Hindlimb muscle (tissue), 1 donor: ENCODE measurements at places on chromosomes 1 and 21.

- DNase-seq = no peak
Measured at GRCh38 chr1:171965777-171966176, 124.5 kb downstream of the DNM3 start.

- no peak for DNase-seq
Measured at GRCh38 chr1:21084111-21084810, 92.4 kb downstream of the EIF4G3 start.

DNA sequence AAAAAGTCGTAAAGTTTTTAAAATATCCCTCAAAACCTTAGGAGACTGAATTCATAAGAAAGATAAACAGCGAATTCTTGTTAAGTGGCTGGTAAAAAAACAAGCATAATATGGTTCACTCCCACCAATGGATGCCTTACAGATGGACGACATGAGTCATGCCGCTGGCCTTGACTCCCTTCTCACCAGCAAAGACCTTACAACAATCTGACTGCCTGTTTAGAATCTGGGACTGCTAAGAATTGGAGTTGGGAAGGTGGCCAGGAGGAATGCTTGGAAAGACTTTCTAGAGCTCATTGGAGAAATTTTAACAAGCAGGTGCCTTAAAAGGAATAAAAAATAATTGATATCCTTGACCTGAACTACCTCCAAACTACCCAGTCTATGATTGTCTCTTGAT lies 206.9 kb upstream of the FMN2 start:
- DNase-seq = peak; percentile 36

- no peak for DNase-seq
Measured at GRCh38 chr1:158126425-158126824, 54.3 kb upstream of the CD1D start.

- DNase-seq = no peak
Measured at GRCh38 chr1:17958704-17959103, 148.9 kb upstream of the IGSF21 start.

DNA sequence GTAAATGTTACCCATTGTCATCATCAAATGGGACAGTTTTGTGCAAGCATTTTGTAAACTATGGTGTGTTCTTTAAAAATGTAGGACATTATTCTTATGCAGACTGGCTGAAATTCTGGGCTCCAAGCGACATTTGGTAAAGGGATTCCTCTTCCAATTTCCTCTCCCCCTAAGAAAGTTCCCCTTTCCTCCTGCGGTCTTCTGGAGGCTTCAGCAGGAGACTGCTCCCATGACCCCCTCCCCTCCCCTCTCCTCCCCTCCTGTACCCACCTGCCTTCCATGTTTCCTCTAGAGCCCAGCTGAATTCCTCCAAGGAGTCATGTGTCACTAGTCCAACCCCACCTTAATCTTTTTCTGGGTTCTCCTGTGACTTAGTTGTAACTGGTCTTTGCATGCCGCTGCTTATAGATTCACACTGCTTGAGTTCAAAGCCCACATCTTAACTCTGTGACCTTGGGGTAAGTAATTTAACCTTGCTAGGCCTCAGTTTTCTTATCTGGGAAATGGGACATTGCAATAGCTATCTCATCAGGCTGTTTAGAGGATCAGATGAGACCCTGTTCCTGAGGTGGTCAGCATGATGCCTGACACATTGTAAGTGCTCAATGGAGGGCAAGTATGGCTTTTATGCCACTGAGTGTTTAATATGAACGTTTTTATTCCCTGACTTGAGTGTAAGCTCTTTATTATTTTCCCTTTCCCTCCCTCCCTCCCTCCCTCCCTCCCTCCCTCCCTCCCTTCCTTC lies 69.9 kb upstream of the WDR26 start:
- no peak for DNase-seq

DNA sequence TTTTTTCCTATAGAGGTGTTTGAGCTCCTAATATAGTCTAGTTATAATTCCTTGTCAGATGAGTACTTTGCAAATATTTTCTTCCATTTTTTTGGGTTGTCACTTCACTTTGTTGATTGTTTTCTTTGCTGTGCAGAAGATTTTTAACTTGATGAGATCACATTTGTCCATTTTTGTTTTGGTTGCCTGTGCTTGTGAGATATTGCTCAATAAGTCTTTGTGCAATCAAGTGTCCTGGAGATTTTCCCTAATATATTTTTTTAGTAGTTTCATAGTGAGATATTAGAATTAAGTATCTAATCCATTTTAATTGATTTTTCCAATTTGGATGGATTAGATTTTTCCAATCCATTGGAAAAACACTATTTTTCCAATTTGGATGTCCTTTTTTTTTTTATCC lies 1395.5 kb downstream of the PLA2G4A start:
- DNase-seq = no peak

DNA sequence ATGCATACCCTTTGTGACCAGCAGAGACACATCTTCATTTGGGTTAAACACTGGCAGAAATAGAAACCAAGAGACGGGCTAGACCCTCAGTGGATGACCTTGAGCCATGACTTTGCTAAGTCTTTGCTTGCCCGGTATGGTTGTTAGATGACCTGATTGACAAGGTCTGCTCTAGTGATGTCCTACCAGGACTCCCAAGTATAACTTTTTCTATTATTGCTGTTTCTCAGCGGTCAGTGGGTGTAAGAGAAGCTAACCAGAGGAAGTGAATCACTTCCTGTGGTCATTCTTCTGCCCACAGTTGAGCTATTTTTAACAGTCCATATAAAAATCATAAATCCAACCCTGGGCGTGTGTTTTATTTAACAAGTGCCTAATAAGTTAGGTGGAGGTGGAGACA lies 126.2 kb upstream of the ETS2 start:
- no peak for DNase-seq

- DNase-seq = no peak
Measured at GRCh38 chr1:10774615-10775310, 21.7 kb downstream of the CASZ1 start.

DNA sequence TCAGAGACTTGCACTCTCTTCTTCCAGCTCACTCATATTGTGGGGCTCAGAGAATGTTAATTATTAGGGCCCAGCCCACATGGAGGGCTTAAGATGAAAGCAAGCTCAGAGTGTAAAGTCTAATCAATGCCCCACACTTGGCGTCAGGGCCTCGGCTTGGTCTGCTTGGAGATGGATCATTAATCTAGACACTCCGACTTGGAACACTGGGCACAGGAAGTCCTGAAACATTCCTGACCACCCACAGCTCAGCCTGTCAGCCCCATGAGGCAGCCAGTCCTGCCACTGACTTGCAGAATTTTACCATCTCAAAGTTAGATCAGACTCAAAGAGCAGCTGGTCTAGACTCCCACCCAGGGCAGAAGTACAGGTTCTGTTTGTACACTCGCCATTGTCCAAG lies 69.8 kb upstream of the TRABD2B start:
- DNase-seq = no peak

GRCh38 chr1:40620586-40621210 lies 44.8 kb downstream of the RIMS3 start:
- no peak for DNase-seq

- peak; percentile 66 for DNase-seq
Measured at GRCh38 chr1:175192111-175192629, 406 bp downstream of the KIAA0040 start.

DNA sequence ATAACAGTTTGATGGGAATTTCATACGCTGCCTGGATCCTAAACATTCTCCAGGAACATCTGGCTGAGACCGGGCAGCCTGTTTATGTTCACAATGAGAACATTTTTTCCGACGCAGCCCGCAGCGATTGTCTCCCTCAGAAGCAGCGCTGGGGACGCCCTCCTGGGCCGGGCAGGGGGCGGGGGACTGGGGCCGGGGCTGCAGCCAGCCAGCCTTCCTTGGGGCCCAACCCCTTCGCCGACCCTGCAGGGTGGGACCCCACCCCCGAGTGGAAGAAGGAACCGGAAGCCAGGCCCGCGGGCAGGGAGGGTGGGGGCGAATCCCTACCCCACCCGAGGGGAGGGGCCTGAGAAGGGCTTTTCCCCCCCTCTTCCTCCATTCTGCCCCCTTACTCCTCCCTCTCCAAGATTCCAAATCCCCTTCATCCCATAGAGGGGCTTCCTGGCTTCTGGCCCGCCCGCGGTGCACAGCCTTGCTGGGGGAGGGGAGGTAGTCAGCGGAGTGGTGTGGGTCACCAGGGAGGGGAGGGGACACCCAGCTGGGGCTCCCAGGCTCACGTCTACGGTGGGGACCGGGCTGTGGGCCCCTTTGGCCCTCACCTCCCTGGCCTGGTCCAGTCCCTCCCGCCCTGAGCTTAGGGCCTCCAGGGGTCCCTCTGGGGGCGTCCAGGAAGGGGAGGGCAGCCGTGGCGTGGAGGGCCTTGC lies 60.6 kb downstream of the WNT9A start:
- peak; percentile 88 for DNase-seq

GRCh38 chr1:223827193-223827663 lies 18.5 kb downstream of the TP53BP2 start:
- DNase-seq = no peak

DNA sequence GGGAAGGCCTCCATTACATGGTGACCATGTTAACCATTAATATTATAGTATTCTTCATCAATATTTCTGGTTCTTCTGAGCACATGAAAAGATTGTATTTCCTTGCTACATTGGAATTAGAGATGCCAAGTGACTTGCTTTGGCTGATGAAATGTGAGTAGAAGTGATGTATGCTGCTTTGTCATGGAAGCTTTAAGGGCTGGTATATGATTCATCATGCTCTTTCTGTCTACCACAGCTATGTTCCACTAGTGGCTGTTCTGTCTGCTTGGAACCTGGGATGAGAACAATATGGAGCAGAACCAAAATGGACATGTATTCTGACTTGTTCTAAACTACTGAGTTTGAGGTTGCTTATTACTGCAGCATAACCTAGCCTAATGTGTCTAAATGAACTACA lies 163.3 kb downstream of the TM2D1 start:
- DNase-seq = no peak

DNA sequence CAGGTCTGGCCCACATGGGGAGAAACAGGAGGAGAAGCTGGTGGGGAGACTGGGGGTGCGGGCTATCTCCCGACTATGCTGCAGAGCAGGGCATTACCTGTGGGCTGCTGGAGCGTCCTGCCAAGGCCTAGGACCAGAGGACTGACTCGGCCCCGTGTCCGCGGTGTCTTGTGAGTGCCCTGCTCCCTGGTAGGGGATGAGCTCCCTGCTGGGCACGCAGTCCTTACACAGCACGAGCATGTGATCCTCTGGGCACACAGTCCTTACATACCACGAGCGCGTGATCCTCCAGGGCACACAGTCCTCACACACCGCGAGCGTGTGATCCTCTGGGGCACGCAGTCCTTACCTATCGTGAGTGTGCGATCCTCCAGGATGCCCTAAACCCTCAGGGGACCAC lies 31.8 kb upstream of the CSF3R start:
- DNase-seq = no peak

DNA sequence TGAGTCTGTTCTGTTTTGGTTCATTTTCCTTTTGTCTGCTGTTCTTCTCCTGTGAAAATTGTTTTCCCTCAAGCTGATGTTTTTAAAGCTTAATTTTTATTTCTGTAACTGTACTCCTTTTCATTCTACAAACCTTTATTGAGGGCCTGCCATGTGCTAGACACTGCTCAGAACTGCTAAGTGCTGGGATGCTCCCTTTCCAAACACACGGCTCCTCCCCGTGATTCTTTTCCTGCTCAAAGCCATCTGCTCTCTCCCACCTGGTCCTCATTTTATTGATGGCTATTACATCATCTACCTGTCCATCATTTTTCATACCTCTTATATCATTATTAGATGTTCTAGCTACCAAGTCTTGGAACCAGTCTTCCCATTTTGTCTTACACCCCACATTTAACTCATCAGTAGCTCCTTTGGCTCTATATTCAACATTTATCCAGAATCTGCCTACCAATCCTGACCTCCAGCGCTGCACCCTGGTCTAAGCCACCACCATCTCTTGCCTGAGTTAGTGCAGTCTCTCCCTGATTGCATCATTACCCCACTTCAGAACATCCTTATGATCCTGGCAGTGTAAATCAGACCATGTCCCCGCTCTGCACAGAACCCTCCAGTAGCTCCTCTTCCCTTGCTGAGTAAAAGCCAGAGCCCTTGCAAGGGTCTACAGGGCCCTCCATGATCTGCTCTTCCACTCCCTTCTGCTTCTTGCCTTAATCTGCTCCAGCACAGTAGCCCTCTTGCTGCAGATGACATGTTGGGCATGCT lies 118.1 kb downstream of the CACNA1E start:
- DNase-seq = no peak

DNA sequence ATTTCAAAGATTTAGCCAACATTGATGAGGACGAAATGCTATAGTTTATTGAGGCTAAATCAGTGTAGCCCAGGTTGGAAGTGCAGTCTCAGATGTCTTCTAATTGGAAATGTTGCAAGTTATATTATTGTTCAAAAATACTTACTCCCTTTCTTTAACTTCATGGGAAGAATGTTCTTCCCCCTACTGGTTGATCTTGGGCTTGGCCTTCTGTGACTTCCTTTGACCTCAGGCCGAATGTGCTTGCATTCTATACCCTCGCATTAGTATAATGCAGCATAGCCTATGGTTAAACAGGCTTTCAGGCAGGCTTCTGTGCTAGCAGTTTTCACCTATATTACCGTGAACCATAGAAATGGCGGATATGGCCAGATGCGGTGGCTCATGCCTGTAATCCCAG lies 77.3 kb downstream of the RPE65 start:
- no peak for DNase-seq

DNA sequence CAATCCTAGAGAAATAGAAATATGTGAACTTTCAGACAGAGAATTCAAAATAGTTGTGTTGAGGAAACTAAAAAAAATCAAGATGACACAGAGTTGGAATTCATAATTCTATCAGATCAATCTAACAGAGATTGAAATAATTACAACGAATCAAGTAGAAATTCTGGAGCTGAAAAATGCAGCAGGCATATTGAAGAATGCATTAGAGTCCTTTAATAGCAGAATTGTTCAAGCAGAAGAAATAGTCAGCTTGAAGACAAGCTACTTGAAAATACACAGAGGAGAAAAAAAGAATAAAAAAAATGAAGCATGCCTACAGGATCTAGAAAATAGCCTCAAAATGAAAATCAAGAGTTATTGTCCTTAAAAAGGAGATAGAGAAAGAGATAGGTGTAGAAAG lies 347.1 kb downstream of the NCAM2 start:
- no peak for DNase-seq

GRCh38 chr1:106055855-106056254 lies 1000.6 kb upstream of the PRMT6 start:
- no peak for DNase-seq

DNA sequence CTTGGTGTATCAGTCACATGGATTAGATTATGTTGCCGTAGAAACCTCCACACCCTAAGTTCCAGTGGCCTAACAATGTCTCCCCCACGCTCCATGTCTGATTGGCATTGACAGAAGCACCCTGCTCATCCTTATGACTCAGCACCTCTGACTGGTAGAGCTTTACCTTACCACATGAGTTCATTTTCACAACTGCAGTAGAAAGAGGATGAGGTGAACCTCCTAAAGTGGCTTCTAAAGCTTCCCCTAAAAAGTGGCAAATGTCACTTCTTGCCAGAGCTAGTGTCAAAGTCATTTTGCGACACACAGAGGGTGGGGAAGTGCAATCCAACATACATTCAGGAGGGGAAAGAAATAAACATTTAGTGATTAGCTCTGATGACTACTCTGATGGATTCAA lies 30.6 kb upstream of the LYPD8 start:
- DNase-seq = no peak
